ENCODE measurements at places on chromosomes 2 and 18. TPM values are rescaled to one million over a fixed set of nuclear protein-coding genes. Genes with fewer than 3 reads are reported as not detected.

Gene POTEJ
- total RNA-seq: not detected

Gene MYOM1
- 0.21 TPM for total RNA-seq

Gene DAW1
- 1.1 TPM for total RNA-seq

Gene ST8SIA5
- not detected for total RNA-seq

Gene KCNG2
- total RNA-seq: not detected

Gene DDX1
- total RNA-seq: 97.8 TPM

Gene LBX2
- total RNA-seq: not detected

Gene SCYGR7
- not detected for total RNA-seq

Gene IRS1
- total RNA-seq: 10.5 TPM

Gene AFTPH
- 24.7 TPM for total RNA-seq

Gene SLC14A1
- total RNA-seq: not detected

Gene SMYD1
- total RNA-seq: not detected

Gene FIGN
- total RNA-seq: 9.0 TPM

Gene POTEC
- total RNA-seq: not detected

Gene DSG2
- total RNA-seq: 106 TPM

Gene IL18RAP
- not detected for total RNA-seq

Gene FECH
- 23.4 TPM for total RNA-seq

Gene FEV
- total RNA-seq: not detected

Gene PSD4
- 13.2 TPM for total RNA-seq

Gene MC4R
- total RNA-seq: not detected

Gene CYP27A1
- not detected for total RNA-seq

Gene TUBA4B
- total RNA-seq: not detected

Gene NXPH2
- total RNA-seq: not detected

Gene CDH19
- total RNA-seq: not detected

Gene AQP4
- not detected for total RNA-seq

Gene DSG1
- not detected for total RNA-seq

Gene LINC00305
- not detected for total RNA-seq

Gene MYCN
- total RNA-seq: not detected

Gene C1QL2
- total RNA-seq: not detected

Gene SLC9A2
- 0.09 TPM for total RNA-seq

Gene UBE2F
- 125 TPM for total RNA-seq

Gene ALPP
- total RNA-seq: 0.35 TPM

Gene NPAS2
- total RNA-seq: 16.4 TPM

Gene C2orf81
- 4.3 TPM for total RNA-seq

Gene HOXD12
- not detected for total RNA-seq

Gene NCKAP5
- total RNA-seq: not detected

Gene SLC38A11
- not detected for total RNA-seq

Gene RAB17
- 10.6 TPM for total RNA-seq

Gene RAX
- total RNA-seq: not detected

Gene ANKRD62
- not detected for total RNA-seq

Gene CTAGE1
- not detected for total RNA-seq

Gene HK2
- 40.4 TPM for total RNA-seq

Gene IL1RN
- total RNA-seq: 0.39 TPM

Gene TDRD15
- not detected for total RNA-seq

Gene ARHGAP25
- 0.93 TPM for total RNA-seq

Gene PROM2
- total RNA-seq: 2.6 TPM

Gene TAF4B
- total RNA-seq: 5.8 TPM

Gene MDH1B
- total RNA-seq: 0.77 TPM

Gene SKOR2
- not detected for total RNA-seq

Gene DRC1
- not detected for total RNA-seq

Gene ZBTB7C
- total RNA-seq: 0.42 TPM

Gene ADRA2B
- not detected for total RNA-seq

Gene GPR75
- 4.0 TPM for total RNA-seq

Gene SEPTIN2
- 254 TPM for total RNA-seq

Gene PLEK
- not detected for total RNA-seq

Gene LOXL3
- total RNA-seq: 0.93 TPM

Gene NEMP2
- 46.0 TPM for total RNA-seq

Gene FAM228A
- total RNA-seq: not detected

Gene MBD1
- 203 TPM for total RNA-seq

Measured in MCF 10A (cell line).